ENCODE measurements at places on chromosomes 5 and 9.

- DNase-seq = no peak
These were observed 181.9 kb upstream of the TBCA start for GRCh38 chr5:77957931-77958521.

GRCh38 chr5:74320526-74320925, 320.0 kb downstream of the ENC1 start:
- DNase-seq = no peak

DNA sequence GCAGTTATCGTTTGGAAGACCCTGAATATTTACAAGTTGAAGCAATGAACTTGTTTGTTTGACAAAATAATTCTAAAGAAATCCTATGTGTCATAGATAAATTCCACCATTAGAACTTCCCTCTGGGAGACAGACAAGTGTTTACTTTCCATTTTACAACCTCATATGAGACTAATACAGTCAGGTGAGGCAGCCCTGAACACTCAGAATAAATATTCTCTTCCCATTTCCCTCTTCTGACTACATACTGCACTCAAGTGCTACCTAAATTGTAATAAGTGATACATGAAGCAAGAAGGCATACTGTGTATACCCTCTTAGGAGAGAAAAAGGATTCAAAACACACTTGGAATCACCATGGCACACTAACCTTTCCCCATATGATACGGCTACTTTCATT, 6.8 kb downstream of the RASEF start:
- no peak for DNase-seq

DNA sequence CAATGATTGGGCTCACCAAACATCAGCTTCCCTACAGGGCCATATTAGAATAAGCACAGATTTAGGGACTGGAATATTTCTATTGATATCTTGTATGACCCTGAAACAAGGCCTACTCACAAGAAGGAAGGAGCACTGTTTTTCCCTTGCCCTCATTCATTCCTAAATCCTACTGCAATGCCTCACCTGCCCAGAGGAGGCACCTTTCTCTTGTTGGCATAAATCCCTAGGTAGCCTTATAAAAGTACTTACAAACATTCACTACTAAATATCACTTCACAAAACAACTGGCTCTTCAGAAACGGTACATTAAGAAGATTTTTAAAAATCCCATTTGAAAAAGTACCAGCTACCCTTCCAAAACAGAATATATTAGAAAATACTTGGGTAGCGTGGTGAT, 449.4 kb downstream of the CDH18 start:
- DNase-seq = no peak

- no peak for DNase-seq
These were observed 60.3 kb upstream of the EPB41L4A start for GRCh38 chr5:112479418-112479817.

DNA sequence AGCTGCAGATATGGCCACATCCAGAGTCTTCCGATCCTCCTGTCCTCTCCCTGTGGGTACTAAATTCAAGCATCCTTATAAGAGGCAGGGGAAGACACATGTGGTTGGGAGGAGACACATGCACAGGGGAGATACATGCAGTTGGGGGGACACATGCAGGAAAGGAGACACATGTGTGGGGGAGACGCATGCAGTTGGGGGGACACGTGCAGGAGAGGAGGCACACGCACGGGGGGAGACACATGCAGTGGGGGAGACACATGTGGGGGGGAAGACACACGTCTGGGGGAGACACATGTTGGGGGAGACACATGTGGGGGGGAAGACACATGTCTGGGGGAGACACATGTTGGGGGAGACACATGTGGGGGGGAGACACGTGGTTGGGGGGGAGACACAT, 21.2 kb upstream of the OLFM1 start:
- no peak for DNase-seq

DNA sequence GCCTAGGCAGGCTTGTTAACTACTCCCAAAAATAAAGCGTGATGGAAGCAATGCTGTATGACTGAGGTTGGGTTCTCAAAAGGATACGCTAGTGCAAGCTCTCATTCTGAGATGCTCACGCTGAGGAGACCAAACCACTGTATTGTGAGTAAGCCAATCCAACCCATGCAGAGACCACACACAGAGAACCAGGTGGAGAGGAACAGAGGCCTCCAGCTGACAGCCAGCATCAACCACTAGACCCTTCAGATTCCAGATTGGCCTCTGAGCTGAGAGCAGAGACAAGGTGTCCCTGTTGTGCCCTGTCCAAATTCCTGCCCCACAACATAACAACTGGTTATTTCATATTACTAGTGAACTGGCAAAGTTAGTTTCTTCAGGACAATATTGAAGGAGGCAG, 4.5 kb downstream of the TSTD2 start:
- DNase-seq = no peak

DNA sequence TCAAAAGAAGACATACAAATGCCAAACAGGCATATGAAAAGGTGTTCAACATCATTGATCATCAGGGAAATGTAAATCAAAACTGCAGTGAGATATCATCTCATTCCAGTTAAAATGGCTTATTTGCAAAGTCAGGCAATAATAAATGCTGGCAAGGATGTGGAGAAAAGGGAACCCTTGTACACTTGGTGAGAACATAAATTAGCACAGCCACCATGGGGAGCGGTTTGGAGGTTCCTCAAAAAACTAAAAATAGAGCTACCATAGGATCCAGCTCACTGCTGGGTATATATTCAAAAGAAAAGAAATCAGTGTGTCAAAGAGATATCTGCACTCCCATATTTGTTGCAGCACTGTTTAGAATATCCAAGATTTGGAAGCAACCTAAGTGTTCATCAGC, 50.3 kb downstream of the AP3S1 start:
- no peak for DNase-seq

- no peak for DNase-seq
These were observed 5.6 kb downstream of the GOLPH3 start for GRCh38 chr5:32168460-32169033.

- DNase-seq = no peak
These were observed 94.8 kb downstream of the ARRDC3 start for GRCh38 chr5:91288118-91288916.

GRCh38 chr9:2992427-2992826, 148.5 kb upstream of the PUM3 start:
- no peak for DNase-seq

GRCh38 chr5:91383956-91384300, 811 bp upstream of the ARRDC3 start:
- peak; percentile 1 for DNase-seq

GRCh38 chr5:134489227-134489944, 36.1 kb upstream of the JADE2 start:
- DNase-seq = no peak

DNA sequence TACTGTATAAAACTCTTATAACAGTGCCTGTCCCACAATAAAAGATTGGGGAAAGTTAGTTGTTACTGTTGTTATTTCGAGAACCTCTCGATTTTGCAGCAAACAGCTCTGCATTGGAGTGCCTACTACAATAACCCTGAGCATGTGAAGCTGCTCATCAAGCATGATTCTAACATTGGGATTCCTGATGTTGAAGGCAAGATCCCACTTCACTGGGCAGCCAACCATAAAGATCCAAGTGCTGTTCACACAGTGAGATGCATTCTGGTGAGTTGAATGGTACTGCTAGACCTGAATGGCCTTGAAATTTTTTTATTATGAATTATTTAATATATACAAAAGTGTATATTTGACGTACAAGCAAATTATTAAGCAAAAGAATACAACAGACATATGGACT, 123.2 kb downstream of the TEX10 start:
- DNase-seq = no peak

GRCh38 chr5:110580625-110581024, 145.8 kb downstream of the TMEM232 start:
- no peak for DNase-seq

- no peak for DNase-seq
These were observed 196.2 kb upstream of the TARS1 start for GRCh38 chr5:33244441-33245150.

- DNase-seq = no peak
These were observed 72.3 kb downstream of the DCP2 start for GRCh38 chr5:113048931-113049330.

GRCh38 chr5:99122976-99123375, 194.2 kb upstream of the CHD1 start:
- DNase-seq = no peak

- DNase-seq = no peak
These were observed 396.0 kb upstream of the ZNF608 start for GRCh38 chr5:125142458-125142857.

- DNase-seq = no peak
These were observed 5.8 kb downstream of the MACROH2A1 start for GRCh38 chr5:135393229-135393628.

- DNase-seq = no peak
These were observed 214.8 kb downstream of the PAX5 start for GRCh38 chr9:36818965-36819870.

DNA sequence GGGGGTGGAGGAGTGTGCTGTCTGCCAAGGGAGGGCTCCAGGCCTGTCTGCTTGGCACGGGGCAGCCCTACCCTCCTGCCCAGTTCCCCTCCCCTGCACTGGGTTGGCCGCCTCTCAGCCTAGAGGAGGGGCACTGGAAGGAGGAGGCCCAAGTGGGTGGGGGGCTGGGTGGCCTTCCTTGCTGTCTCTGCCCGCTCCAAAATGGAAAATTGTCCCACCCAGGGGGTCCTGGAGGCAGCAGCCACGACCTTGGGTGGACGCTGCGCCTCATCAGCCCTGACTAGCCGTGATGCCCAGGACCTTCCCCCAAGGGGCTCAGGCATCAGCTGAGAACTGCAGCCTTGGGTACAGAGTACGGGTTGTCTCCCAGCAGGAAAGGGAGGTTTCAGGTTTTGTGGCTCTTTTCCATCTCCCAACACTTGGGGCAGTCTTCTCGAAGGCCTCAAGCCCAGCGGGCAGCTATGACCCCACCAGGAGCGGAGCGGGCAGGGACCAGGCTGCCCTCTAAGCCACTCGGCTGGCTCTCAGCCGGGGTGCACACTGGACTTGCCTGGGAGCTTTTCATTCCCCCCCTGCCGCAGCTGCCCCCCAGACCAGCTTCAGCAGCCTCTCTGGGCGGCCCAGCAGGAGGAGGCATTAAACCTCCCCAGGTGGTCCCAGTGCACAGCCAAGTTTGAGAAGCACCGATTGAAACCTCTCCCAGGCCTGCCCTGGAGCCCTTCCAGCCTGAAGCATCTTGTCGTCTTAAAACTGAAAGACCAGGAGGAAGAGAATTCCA, 20.6 kb downstream of the NTNG2 start:
- no peak for DNase-seq

- no peak for DNase-seq
These were observed 398.3 kb downstream of the NTRK2 start for GRCh38 chr9:85067792-85068191.

DNA sequence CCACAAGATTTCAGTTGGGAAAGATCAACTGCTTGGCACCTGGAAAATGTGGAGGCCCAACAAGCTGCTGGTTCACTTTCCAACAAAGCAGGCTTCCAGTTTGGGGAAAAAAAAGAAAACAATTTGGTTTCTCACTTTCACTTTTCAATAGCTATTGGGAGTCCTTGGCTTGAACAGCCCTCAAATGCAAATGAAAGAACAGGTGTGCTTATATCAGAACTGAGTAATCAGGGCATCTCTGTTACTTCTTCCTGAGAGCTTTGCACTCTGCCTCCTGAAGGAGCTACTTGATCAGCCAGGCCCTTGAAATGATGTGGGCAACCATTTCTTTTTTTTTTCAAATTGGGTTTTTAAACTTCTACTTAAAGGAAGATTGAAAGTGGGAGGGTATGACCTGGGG, 73.5 kb downstream of the MFAP3 start:
- DNase-seq = no peak

DNA sequence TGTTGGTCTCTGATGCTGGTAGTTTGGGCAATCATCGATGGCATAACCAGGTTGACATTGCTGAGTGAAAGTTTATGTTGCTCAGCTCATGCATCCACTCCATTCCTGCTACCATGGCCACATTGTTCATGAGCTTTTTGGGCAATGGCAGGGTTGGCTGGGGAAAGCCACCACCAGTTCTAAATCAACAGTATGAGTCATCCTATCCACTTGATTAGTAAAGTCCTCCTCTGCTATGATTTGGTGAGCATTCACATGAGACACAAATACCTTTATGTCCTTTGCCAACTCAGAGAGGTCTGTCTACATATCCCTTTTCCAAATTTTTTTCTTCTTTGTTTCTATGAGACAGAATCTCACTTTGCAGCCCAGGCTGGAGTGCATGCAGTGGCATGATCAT, 129.7 kb upstream of the FBN2 start:
- DNase-seq = no peak

- DNase-seq = peak; percentile 2
These were observed 74.0 kb downstream of the PCSK5 start for GRCh38 chr9:75964427-75964826.

DNA sequence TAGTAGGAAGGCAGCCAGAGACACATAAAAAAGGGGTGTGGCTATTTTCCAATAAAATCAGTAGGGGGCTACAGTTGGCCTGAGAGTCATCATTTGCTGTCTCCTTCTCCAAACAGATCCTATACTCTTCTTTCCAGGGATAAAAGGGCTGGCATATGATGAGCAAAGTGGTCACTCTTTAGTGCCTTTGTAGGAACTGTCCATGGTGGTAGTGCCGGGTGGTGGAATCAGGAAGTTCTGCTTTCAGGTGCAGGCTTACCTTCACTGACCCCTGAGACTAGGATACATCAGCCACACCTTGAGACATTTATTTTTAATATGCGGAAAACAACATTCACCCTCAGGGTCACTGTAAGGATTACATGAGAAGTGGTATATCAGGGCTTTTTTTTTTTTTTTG, 80.8 kb downstream of the ASTN2 start:
- no peak for DNase-seq

- DNase-seq = no peak
These were observed 37.2 kb upstream of the HNRNPA0 start for GRCh38 chr5:137791387-137791786.

DNA sequence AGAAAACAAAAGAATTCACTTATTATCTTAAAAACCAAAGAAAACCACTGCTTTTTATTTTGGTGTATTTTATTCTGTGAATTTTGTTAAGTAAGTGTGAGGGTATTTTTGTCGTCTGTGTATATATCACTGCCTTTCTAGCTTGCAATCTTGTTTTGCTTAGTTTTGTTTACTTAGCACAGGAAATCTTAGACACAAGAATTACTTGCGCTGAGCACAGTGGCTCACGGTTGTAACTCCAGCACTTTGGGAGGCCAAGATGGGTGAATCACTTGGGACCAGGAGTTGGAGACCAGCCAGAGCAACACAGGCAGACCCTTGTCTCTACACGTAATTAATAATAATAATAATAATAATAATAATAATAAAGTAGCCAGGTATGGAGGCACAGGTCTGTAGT, 230.3 kb downstream of the PAPPA start:
- no peak for DNase-seq
